ENCODE measurements at places on chromosomes 11 and 22.
A peak's percentile ranks its signal among the peaks of the same experiment; 100 is the strongest.

DNA sequence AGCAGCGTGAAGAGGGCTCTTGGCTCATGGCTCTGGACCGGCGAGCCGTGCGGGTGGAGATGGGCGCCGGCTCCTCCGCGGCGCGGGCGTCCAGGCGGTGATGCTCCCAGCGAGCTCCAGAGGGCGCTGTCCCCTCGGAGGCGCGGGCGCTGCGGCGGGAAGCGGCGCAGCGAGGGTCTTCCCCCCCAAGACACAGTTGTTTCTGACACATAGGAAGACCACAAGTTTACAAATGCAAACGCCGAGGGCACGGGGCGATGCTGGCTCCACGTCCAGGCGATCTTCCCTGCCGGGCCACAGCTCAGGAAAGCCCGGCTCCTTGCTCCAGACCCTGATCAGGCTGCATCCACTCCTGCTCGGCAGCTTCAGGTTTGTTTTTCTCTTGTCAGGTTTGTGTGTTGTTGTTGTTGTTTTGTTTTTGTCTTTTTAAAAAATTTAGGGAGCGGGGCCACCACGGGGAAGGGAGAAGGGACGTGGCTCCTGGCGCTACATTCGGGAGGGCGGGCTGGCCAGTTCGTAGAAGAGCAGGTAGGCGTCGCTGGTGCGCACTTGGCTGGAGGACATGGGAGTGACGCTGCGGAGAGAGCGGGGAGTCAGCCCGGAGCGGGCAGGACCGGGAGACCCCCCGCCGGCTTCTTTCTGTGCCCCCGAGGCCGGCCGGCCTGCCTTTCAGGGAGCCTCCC lies 10.0 kb upstream of the MFRP start:
- peak; percentile 66 for DNase-seq

DNA sequence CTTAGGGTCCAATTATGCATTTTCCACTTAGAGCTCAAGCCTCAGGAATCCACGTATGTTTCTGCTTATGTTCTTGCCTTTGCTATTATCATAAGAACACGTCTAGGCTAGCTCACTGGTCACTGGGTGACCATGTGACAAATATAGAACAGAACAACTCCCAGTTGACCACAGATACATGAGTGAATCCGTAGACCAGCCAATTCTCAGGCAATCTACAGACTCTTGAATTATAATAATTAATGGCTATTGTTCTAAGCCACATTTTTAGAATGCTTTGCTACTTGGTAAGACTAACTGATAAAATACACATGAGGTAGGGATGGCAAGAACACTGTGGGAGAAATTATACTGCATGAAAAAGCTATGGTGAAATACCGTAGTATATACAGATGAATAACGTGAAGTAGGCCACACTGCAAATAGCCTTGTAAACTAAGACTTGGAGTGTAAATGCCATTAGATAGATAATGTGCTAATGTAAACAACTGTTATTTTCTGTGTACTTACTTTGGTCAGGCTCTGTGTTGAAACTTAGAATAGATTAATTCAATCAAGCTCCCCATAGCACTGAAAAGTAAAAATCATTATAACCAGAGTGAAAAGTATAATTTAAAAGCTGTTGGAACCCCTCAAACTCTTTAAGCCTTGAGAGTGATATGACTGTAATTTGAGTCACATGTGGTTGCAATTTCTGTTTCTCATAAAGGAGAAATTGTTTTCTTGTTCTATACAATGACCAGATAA lies 366.2 kb upstream of the CCDC179 start:
- peak; percentile 77 for DNase-seq

GRCh38 chr11:134799386-134799785 lies 387.3 kb upstream of the B3GAT1 start:
- no peak for DNase-seq

DNA sequence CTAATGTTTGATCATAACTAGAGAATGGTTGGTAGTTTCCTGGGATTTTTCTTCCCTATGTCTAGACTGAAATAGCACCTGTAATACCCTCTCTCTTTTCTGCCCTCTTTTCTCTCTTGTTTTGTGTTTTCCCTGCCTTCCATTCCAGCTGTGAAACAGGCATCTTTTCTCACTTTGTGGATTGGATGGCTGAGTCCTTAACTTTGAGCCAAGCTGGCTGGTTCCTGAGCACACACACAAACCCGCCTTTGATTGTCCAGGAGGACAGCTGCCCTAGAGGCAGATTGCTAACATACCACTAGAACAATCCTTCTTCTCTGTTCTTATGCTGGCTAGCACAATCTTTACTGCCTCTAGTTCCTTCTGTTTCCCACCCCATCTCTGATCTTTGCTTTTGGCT lies 17.7 kb downstream of the CTNND1 start:
- DNase-seq = peak; percentile 63

GRCh38 chr11:27504205-27504604 lies 2.4 kb downstream of the LIN7C start:
- DNase-seq = peak; percentile 15

GRCh38 chr11:123700772-123701171 lies 40.7 kb downstream of the ZNF202 start:
- DNase-seq = no peak

DNA sequence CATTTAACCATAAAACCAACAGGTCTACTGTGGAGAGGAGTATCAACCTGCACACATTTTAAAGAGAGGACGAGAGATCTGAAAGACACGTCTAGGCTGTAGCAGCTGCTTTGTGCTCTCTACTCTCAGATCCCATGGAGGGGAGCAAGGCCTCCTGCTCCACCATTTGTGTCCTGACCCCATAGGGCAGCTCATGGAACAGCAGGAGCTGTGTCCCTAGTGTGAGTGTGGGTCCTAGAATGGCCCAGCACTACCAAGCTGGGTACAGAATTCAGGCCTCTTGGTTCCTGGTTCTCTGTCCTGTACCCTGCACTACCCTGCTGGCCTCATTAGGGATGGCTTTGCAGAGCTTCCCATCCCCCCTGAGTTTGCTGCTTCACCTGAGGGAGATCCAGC lies 76.5 kb downstream of the DHCR7 start:
- no peak for DNase-seq

DNA sequence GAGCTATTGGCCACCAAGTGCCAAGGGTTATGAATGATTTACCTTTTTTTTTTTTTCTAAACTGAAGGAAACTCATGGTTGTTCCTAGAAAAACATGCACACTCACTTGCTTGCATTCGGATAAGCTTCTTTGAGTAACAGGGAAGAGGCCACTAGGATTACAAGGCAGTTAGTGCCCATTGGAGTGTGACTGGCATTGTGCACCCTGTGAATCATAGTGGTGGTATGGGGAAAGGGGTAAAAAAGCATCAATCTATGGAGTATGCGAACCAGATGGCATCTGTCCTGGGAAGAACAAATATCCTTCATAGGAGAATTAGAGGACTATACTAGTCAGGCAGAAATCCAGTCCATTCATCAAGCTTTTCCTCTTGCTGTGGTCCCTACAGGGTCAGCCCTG lies 24.2 kb downstream of the CD44 start:
- no peak for DNase-seq

DNA sequence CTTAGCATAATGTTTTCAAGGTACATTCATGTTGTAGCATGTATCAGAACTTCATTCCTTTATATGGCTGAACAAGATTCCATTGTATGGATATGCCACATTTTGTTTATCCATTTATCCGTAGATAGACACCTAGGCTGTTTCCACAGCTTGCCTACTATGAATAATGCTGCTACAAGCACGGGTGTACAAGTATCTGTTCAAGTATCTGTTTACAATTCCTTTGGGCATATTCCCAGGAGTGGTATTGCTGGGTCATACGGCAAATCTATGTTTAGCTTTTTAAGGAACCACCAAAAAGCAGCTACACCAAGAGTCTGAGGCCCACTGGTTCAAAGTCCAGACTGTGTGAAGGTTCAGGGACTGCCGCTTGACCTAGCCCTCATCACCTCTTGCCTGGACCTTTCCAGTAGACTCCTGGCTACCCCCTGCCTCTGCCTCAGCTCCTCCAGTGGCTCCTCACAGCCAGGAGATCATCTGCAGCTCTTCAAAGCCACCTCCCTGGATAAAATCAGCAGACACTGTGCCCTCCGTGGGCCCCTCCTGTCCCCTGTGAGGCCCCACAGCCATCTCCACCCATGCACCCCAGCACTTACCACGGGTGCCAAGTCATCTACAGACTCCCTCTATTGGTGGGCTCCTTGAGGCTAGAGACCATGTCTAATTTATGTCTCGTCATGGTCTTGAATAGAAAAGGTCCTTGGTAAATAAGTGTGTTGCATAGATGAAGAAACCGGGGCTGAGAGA lies 160.3 kb downstream of the MN1 start:
- DNase-seq = peak; percentile 29

- no peak for DNase-seq
Observed at GRCh38 chr11:47067401-47067800, 109.3 kb downstream of the ARFGAP2 start.

GRCh38 chr11:5476186-5476819 lies 12.2 kb upstream of the OR52D1 start:
- peak; percentile 57 for DNase-seq
